ENCODE measurements at places on chromosomes 16 and 17.

- DNase-seq = no peak
These were observed 35.5 kb upstream of the ZC3H18 start for GRCh38 chr16:88534638-88535190.

- no peak for DNase-seq
These were observed 34.5 kb upstream of the TMC5 start for GRCh38 chr16:19382887-19383816.

DNA sequence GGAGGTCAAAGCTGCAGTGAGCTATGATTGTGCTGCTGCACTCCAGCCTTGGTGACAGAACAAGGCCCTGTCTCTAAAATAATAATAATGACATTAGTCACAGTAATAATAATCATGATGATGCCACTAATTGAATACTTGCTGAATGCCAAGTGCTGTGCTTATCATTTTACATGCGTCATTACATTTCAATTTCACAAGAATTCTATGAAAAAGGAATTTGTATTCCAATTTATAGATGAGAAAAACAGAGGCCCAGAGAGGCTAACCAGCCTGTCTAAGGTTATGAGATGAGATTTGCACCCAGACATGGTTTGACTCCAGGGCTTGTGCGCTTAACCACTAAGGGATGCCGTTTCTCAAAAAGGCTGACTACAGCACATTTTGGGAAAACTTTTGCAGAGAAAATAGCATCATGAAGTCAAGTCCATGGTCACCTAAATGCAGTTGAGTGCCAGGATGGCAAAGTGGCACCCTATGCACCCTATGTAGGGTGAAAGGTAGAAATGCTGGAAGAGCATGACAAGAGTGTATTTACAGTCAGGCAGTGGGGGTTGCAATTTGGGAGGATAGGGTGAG lies 144.3 kb upstream of the CACNG3 start:
- DNase-seq = no peak

GRCh38 chr17:40151414-40151963 lies 11.2 kb downstream of the CASC3 start:
- no peak for DNase-seq

- peak; percentile 43 for DNase-seq
These were observed 120.2 kb downstream of the METRNL start for GRCh38 chr17:83199500-83200201.

- no peak for DNase-seq
These were observed 14.7 kb downstream of the BEAN1 start for GRCh38 chr16:66441586-66442375.

- DNase-seq = no peak
These were observed 247.1 kb upstream of the MON1B start for GRCh38 chr16:76943921-76944320.

DNA sequence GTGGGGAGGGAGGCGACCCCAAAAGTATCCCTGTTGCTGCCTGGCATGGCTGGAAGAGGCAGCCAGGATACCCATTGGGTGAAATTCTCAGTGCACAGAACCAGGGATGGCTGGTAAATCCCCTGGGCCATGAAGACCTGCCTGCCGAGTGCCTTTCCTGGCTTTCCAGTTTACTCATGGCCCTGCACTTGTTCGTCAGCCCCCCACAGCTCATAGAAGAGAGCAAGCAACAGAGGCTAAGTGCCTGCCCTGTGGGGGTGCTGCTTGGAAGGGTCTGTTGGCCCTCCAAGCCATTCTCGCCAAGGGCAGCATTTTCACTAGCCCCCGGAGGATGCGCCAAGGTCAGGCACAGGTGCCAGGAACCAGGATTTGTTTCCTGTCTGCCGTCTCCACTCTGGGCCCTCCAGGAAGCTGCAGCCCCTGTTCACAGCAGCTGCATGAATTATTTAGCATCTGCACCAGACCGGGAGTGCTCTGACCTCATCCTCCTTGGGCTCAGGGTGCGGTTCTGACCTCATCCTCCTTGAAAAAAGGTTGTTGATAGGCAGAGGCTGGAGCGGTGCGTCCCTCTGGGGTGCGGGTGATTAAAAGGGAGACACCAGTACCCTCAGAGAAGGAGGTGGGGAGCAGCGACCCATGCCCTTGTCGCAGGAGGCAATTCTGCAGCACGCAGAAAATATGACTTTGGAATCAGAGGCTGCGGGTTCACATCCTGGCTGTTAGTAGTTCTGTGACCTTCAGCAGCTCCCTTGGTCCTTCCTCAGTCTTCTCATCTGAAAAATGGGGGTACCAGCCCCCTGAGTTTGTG lies 14.2 kb upstream of the CD300A start:
- no peak for DNase-seq

DNA sequence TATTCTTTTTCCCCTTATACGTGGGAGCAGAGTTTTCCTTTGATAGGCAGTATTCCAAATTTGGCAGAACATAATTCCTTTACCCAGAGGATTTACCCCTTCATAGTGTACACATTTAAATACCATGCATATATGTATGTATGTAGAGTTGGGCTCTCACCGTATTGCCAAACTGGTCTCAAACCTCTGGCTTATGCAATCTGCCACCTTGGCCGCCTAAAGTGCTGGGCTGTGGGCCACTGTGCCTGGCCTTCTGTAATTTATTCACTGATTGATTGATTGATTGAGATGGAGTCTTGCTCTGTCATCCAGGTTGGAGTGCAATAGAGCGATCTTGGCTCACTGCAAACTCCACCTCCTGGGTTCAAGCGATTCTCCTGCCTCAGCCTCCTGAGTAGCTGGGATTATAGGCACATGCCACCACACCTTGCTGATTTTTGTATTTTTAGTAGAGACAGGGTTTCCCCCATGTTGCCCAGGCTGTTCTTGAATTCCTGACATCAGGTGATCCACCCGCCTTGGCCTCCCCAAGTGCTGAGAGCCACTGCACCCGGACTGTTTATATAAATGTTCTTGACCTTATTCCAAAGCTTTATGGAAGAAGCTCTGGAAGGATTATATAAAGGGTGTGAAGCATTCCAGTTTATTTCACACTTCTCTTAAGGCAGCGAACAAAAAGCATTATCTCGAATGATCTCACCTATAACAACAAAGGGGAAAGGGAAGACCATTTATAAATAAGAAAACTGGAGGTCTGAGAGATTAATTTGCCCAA lies 14.9 kb downstream of the GLG1 start:
- no peak for DNase-seq

Data from effector memory CD8-positive, alpha-beta T cell (primary cell).